ENCODE measurements at places on chromosomes 13 and 19.

GRCh38 chr13:32443111-32443510, 15.2 kb upstream of the N4BP2L1 start:
- DNase-seq = no peak

DNA sequence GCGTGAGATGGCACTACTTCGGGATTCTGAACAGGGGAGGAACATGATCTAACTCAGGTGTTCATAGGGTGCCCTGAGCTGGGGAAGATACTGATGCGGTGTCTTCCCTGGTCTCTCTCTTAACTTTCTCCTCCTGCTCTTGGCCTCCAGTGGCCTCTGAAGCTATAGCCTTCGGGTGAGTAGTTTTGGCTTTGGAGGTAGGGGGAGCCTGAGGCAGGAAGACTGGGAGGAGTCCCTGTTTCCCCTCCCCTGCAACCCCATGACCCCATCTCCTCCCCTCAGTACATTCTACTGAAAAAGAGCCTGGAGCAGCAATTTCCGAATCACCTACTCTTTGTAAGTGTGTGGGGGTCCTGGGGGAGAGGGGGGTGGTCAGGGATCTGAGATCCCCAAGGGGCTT, 3.5 kb downstream of the SELENOV start:
- DNase-seq = no peak

- no peak for DNase-seq
Observed at GRCh38 chr13:33172911-33173310, 112.6 kb downstream of the STARD13 start.

GRCh38 chr13:101383595-101383994, 32.7 kb downstream of the NALCN start:
- DNase-seq = no peak

DNA sequence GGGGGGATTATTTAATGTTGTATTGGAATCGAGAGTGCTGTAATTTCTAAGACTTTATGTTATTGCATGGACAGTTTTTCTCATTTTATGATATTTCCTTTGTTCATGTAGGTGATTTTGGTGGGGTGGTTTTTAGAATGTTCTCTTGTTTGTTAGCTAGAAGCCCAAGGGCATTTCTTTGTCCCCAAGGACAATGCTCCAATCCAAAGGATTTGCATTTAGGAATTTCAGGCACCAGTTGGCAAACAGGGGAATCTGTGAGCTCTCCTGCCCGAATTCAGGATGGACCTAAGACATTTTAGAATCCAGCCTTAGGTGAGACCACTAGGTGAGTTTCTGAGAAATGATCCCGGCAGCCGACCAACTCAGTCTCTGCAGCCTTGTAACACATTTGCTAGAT, 324.9 kb downstream of the KCNRG start:
- no peak for DNase-seq

- DNase-seq = no peak
Observed at GRCh38 chr13:96532804-96533203, 442.9 kb downstream of the HS6ST3 start.

DNA sequence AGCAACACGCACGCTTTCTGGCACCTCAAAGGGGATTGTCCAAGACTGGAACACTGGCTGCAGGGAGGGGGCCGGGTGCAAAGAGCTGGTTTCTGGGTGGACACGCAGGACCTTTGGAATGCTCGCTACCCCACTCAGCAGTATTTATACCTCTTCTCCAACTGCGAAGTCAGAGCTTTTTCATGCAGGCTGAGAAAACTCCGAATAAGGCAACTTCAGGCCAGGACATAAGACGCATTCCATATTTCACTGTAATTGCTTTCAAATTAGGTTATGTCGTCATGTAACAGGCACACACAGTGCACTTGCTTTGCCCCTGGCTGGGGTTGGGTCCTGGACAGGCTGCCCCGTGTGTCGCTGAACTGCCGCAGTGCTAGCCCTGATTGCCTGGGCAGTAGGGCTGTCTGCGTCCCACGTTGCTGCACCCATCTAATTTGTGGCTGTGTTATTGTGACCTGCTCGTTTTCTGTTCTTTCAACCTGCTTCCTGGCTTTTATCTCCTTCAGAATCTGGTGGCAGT, 44.5 kb downstream of the ACTN4 start:
- DNase-seq = no peak

DNA sequence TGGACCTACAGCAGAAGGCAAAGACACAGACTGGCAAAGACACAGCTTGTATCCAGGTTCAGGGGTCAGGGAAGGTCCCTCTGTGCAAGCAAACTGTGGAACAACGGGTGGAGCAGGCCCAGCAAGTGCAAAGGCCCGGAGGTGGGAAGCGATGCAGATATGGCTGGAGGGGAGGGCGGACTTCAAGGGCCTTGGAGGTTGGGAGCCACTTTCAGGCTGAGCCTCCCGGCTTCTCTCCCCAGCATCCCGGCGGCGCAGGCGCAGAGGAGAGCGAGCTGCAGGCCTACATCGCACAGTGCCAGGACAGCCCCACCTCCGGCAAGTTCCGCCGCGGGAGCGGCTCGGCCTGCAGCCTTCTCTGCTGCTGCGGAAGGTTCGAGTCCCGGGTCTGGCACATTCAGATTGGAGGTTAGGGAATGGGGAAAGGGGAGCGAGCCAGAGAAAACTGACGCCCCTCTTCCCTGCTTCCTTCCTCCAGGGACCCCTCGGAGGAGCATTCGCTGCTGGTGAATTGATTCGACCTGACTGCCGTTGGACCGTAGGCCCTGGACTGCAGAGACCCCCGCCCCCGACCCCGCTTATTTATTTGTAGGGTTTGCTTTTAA, 2.1 kb upstream of the PNPLA6 start:
- no peak for DNase-seq

GRCh38 chr19:58361900-58362271, 665 bp downstream of the ZNF497 start:
- DNase-seq = no peak

DNA sequence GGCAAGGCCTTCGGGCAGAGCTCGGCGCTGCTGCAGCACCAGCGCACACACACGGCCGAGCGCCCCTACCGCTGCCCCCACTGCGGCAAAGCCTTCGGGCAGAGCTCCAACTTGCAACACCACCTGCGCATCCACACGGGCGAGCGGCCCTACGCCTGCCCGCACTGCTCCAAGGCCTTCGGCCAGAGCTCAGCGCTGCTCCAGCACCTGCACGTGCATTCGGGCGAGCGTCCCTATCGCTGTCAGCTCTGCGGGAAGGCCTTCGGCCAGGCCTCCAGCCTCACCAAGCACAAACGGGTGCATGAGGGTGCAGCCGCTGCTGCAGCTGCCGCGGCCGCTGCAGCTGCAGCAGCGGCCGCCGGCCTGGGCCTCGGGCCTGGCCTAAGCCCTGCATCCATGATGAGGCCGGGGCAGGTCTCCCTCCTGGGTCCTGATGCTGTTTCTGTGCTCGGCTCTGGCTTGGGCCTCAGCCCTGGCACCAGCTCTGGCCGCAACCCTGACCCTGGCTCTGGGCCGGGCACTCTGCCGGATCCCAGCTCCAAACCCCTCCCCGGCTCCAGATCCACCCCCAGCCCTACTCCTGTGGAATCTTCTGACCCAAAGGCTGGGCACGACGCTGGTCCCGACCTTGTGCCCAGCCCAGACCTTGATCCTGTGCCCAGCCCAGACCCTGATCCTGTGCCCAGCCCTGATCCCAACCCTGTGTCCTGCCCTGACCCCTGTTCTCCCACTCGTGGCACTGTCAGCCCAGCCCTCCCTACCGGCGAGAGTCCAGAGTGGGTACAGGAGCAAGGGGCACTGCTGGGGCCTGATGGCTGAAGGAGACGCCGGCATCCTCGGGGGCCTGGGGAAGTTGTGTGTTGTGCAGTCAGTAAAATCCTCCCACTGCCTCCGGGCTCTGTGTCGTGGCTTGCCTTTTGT, 2.0 kb upstream of the MCOLN1 start:
- no peak for DNase-seq

DNA sequence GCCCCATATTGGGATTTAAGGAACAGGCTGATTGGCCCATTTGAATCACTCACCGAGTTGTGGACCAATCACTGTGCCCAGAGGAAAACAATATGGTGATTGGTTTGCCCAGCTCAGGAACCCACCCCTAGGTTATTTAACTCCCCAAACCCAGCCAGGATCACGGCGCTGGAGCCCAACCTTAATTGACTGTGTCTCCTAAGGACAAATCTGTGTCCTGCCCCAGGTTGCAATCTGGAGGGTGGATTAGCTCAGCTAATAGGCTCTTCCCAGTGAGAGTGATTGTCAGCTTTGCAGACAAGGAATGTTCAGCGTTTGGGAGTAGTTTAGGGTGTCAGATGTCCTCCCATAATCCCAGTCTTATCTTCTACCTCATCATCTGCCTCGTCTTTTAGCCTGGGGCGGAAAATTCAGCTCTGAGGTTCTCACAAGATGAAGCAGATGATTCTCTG, 3.5 kb upstream of the ZNF358 start:
- no peak for DNase-seq

GRCh38 chr13:110297766-110298504, 9.0 kb downstream of the COL4A1 start:
- DNase-seq = no peak

DNA sequence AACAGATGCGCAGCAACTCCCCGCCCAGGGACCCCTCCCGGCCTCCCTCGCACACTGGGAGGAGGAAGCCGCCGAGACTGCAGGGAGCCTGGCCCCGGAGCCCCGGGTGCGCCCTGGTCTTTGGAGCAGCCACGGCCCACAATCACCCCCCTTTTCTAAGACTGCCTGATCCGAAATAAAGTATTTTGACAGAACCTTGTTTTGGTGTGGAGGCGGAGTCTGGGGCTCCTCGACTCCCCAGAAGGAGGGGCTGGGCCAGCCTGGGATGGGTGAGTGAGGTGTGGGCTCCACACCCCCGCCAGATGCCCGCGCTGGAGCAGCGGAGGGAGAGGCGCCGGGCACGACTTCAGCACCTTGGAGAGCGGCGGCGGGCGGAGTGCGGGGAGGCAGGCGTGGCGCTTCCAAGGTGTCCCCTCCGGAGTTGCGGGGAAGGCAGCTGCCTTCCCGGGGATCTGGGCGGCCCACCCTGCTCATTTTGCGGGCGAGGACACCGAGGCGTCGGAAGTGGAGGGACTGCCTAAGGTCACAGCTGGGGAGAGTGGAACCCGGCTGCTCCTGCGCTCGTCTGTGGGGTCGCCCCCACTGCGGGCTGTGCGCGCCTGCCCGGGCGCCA, 9.4 kb downstream of the SIRT6 start:
- DNase-seq = no peak

- no peak for DNase-seq
Observed at GRCh38 chr13:33016414-33017322, at the start of gene KL. Gene KL (plus strand): TSS chr13:33016423. CDS start chr13:33016441, 18 bp downstream.

- DNase-seq = peak; percentile 76
Observed at GRCh38 chr13:99980201-99980823, 1.3 kb upstream of the ZIC2 start.

DNA sequence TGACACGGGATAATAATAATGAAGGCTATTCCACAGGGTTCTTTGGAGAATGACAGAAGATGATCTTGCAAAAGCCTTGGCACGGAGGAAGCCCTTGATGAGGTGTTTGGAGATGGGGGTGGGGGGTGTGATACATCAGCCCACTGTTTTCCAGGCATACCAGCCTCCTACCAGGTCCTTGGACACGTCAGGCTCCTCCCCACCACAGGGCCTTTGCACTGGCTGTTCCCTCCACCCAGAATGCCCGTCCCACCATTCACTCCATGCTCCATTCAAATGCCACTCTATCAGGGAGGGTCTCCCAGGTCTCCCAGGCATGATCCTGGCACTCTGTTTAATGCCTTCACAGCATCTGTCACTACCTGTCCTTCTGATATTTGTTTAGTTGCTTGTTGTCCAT, 2.7 kb downstream of the WIZ start:
- DNase-seq = no peak

DNA sequence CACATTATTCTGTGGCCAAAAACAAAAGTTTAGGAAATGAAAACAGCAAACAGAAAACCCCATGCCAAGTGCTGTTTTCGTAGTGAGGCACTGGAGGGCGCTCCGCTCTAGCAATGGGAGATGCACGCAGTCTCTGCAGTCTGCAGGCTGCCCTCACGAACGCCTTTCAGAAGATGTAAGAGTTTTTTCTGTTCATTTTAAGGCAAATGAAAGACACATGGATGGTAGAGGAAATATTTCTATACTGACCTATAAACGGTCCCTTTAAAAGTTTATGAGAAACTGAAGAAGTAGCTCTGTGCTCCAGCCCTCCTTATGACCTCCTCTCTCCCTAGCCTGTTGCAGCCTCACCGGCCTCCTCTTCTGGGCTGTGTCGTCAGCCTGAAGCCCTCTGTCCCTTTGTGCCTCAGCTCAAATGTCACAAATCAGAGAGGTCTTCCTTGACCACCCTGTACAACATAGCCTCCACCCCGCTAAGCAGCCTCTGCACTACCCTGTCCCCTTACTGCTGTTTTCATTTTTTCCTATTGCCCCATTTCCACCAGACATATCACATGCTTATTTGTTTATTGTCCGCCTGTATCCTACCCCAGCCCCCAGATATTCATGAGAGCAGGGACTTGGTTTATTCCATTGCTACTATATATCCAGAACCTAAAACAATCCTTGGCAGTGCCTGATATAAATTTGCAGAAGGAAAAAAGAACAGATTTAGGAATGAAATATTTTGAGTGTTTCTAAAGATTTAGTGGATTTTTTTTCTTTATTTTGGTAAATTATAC, 116.4 kb downstream of the TM9SF2 start:
- peak; percentile 13 for DNase-seq

DNA sequence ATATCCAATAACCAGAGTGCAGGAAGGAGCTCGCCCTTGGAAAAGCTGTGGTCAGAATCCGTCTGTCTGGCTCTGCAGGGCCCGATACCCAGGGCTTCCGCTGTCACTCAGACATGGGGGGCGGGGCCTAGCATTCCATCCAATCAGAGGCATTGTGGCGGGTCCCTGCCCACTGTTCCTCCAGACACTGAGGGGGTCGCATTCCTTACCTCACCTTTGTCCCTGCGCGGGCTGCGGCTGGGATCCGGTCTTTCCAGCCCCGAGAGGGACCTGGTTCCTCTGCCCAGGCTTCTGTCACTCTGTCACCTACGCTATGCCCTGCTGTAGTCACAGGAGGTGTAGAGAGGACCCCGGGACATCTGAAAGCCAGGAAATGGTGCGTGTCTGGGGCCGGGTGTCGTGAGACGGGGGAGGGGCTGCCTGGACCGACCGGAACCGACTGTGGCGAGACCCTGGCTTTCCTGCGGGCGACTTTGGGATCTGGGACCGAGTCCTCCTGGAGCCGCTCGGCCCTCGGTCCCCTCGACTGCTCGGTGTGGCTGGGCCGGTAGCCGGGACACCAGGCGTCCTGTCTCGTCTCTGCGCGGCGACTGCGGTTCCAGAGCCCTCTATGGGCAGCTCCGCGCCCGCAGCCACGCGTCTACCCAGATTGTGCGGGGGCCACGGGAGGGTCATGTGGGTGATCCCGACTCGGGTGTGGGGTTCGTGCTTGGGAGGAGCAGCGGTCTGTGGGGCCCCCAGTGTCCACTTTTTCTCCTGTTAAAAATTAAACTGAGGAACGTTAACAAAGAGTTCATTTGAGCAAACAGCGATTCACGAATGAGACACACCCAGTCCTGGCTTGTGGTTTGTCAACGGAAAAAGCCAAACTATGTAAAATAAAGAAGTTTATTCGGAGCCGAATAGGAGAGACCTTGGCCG, at the start of gene ZNF69:
Gene ZNF69 (plus strand): TSS at position 172 of the 921 bp plus-strand sequence. CDS start 142 bp downstream, at position 314.
- no peak for DNase-seq

GRCh38 chr13:47788844-47789243, 212.2 kb downstream of the SUCLA2 start:
- no peak for DNase-seq

All from NCI-H2107 (cell line).